Smooth muscle cell of the coronary artery (primary cell): ENCODE measurements at places on chromosomes 16 and 17. TPM values are rescaled to one million over a fixed set of nuclear protein-coding genes. Genes with fewer than 3 reads are reported as not detected.

METTL2A gene
- 7.4 and 19.7 TPM in 2 replicates for total RNA-seq

GJD3 gene
- total RNA-seq, result 0.23 and 0.35 TPM in 2 replicates

SEPTIN12 gene
- not detected in 2 replicates for total RNA-seq

DHX8 gene
- 29.6 and 38.0 TPM in 2 replicates for total RNA-seq

ZNF19 gene
- total RNA-seq, result 1.5 and 1.6 TPM in 2 replicates
